ENCODE measurements at places on chromosomes 4 and X. TPM values are rescaled to one million over a fixed set of nuclear protein-coding genes. Genes with fewer than 3 reads are reported as not detected.

DNA sequence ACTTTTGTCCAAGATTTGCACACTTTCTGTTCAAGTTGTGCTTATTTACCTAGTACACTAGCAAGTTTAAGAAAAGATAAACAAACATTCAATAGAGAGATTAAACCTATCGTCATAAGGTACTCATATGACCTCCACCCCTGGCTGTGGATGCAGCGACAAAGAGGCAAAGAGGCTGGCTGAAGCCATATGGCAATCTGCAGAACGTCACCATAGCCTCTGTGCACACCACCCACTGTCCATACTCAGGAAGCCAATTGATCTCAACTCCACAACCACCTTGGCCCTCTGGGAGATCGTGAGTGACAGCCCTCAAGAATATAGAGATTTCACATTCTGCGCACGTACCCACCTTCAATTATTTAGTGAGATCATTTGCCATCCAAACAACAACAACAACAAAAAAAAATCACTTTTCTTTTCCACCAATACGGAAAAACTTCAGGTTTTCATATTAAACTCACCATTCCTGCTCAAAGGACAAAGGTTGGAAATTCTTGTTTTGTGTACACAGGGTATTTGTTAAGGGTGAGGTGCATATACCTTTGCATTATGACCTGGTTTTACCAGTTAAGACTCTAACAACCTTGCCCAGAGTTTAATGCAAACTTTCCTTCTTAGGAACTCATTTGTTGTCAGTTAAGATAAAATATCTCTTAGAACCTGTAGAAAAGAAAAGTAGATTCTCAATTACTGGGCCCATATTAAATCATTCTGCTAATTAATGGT lies 243.0 kb upstream of the FSTL5 start:
- no peak for DNase-seq

GRCh38 chrX:49754233-49754857 lies 58.6 kb upstream of the PAGE1 start:
- DNase-seq: peak; percentile 13

GRCh38 chrX:154649503-154650220 lies 3.7 kb downstream of the CTAG2 start:
- DNase-seq: no peak

- DNase-seq: no peak
These were observed 166.5 kb upstream of the SLIT2 start for GRCh38 chr4:20085156-20085555.

- no peak for DNase-seq
These were observed 2.1 kb upstream of the GPC4 start for GRCh38 chrX:133417364-133417763.

GRCh38 chr4:70564033-70564432 lies 28.0 kb upstream of the AMBN start:
- peak; percentile 33 for DNase-seq

GRCh38 chr4:39331191-39331590 lies 35.0 kb downstream of the RFC1 start:
- DNase-seq: no peak

- DNase-seq: no peak
These were observed 175.5 kb upstream of the MAGEB16 start for GRCh38 chrX:35622601-35623000.

- DNase-seq: peak; percentile 36
These were observed 35.3 kb downstream of the RBPJ start for GRCh38 chr4:26356081-26356501.

DNA sequence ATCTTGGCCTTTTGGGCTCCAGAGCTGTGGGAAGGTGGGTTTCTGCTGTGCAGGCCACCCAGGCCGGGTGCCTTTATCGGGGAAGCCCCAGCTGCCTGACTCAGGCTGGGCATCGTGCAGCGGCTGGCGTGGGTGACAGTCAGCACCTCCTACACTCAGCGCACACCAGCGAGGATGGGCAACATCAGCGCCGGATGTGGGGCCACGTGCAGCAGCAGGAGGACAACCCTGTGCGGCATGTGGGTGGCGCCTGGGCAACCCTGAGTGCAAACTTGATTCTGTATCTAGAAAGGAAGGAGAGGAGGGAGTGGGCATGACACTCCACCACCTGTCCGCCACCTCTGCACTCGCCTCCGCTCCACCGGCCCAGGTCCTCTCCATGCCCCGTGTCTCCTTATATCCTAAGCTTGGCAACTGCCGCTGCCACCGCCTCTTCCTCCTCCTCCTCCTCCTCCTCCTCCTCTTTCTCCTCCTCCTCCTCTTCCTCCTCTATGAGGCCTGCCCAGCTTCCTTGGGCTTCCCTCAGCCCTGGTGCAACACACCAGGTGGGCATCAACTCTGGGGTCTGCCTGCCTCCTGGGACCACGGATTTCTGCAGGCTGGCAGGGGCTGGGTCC lies 107.4 kb upstream of the AFAP1 start:
- no peak for DNase-seq

DNA sequence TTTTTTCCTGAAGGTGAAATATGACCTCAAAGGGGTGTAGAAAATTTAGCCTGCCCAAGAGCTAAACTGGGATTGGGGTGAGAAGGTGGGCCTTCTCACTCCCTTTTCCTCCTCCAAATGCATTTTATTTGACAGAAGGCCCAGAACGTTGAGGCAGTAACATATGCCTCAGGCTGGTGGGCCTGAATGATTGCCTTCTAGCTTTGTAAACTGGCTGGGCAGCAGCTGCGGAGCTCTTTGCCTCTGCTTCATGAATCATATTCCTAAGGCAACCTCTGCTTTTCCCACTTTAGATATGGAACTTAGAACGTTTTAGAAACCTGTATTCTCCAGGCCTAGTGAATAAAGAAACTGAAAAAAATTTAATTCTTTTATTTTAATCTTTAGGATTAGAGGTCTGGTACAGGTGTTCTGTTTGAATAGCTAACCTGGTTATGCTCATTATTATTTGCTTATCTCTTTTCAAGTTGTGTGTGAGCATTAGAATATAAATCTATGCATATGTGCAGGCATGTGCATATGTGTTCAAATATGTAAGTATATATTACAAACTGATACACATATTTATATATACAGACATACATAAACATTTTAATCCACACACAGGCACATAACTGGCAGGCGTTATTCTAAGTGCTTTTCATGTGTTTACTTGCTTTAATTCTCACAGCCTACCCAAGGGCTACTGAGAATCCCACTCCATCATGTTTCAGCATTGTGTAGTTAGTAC lies 11.5 kb downstream of the PRDM8 start:
- no peak for DNase-seq

DNA sequence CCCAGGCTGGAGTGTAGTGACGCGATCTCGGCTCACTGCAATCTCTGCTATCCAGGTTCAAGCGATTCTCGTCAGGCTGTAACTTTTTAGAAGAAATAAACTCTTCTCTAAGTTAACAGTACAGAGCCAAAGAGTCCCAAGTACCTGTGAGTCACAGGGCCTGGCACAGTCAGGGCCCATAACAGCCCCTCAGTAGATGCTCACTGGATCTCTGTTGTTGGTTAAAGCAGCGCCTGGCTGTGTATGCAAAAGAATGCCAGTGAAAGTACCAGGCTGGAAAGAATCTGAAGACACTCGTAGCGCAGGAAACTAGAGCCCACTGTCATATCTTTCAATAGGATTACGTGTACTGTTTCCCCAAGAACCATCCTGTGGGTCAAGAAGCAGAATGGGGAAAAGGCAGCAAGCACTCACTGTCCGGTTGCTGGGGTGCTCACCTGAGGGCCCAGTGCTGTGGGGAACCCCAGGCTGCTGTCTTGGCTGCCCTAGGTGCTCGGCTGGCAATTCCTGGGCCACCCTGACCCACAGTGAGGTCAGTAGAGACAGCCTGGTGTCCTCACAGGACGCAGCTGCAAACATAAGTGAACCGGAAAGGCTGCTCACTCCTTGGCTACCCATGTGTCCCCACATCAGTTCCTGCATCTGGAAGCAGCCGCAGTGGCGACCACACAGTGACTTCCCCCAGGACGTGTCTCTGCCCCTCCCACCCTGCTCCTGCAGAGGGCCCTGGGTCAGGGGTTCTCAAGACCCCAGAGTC lies 3.1 kb upstream of the SLBP start:
- no peak for DNase-seq

- no peak for DNase-seq
These were observed 6.8 kb upstream of the ANAPC4 start for GRCh38 chr4:25370242-25370641.

DNA sequence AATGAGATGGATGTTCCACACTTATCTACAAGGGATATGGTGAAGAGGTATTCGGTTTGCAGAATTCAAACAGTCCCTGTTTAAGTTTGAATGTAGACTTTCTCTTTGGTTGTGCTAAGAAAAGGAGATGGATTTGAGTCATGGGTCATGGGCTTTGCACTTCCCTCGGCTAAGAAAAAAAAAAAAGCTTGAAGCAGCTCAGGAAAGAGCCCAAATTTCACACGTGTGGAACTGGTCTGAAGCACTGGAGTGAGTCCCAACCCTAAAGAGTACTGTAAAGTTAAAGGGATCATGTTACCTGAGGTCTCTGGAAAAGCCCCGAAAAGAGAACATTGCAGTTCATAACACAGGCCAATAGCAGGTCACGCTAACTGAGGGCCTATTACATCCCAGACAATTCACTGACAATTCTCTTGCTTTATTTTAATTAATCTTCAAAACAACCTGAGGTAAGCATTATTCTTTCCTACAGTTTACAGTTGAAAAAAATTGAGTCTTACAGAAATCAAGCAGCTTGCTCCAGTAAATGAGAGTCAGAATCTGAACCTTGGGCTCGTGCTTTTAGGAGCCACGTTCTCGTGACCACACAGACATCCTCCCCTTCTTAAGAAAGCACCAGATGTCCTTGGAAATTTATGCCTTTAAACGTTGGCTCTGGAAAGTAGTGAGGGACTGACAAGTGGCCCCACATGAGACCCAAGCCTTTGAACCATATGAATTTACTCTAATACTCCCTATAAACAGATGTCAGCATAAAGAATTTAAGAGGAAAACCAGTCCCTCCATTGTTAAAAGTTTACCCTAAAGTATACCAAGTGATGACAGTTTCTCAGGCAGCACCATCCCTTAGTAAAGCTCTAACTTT lies 89.3 kb downstream of the MAD2L1 start:
- DNase-seq: no peak

DNA sequence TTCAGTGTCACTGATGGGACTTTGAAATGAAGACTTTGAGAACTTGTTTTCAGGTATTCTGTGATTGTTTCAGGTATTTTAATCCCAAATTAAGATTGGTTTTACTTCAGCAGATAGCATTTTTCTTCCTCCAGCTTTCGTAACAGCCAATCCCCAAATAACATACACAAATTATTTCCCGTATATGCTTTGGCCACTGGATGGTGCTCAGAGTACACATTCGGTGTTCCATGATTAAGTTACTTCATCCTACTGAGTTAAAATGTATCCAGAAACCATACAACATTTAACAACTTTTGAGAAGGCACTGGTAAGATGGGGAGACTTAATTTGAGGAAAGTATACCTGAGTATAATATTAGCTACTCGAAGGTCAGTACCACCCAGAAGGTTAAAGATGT lies 233.4 kb upstream of the FAM47A start:
- DNase-seq: peak; percentile 28

- peak; percentile 9 for DNase-seq
These were observed 527.7 kb downstream of the ANKRD50 start for GRCh38 chr4:124184792-124185191.

DNA sequence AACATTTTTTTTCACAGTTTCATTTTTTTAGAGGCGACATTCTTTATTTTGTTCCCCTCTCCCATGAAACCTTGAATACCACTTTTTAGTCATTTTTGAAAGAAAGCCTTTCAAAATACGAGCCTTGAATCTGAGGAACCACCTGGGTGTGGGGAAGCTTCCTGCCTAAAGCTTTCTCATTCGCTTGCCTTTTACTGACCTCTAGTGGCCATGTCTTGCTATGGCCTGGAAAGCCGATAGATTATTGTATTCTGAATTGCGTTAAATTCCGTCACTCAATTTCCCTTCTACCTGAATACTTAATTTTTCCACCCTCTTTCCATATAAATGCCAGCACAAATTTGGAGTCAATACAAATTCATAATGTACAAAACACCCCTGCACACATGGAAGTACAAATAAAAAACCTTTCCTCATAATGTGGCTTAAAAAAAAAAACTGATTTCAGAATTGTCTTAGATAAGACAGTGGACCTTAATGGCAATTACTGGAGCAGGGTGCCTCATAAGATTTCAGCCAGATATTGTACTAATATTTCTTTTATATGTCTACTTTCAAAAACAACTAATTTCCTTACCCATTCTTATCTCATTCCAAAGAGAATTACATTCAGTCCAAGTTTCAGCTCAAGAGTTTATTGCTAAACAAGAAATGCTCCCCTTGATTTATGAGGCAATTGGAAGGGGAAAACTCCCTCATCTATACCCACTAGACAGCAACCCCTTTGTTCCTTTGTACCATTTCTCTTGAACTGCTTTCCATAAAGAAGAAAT lies 217.9 kb downstream of the CENPC start:
- DNase-seq: peak; percentile 48

DNA sequence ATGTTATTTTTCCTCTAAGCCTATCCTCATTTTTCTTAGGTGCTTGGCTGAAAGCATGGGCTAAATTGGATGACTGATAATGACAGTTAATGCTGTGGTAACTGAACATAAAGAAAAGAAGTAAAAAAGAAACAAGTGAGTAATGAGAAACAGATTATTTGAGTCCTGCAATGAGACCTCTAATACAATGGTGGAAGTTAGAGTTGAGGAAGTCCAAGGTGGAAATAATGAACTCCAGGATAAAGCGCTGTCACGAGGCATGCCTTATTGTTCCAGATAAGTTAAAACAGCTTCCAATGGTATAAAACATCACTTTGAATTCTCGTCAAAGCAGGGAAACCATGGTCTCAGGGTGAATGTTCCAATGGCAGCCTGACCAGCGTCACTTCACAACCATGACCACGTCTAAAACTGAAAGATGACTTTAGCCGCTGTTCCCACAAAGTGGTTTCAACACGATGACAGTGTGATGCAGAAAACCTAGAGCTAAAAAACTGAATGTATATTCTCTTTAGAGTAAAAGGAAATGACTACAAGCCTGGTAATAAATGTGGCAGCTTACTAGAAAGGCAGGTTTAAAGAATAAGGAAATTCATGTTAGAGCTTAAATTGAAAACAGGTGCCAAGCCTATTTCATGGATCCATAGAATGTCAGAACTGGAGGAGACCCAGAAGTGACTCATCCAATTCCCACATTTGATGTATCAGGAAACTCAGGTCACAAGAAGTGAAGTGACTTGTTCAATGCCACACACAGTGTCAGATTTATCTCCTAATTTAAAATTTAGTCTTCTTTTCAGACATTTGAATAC lies 202.6 kb upstream of the GYPA start:
- no peak for DNase-seq

DNA sequence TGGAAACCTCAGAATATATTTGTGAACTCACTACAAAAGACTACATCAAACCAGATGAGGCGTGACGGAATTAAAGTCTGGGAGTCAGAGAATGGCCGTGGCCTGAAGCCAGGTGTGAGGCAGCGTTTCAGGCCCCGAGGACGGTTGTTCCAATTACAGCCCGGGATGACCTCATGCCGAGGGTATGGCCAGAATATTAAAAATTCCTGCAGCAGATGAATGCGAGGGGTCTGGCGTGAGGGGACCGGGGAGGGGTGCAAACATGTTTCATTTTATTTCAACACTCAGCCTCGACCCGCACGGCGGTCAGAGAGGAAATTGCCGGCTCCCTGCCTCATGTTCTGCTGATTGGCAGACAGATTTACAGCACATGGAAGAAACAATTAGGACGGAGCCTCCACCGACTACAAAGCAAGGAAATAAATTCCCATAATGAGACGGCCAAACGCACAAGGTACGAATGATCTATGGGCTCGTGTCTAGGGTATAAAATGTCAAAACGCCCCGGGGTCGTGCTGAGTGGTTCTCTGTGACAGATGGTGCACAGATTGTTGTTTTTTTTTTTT lies 289.7 kb downstream of the SHOX start:
- DNase-seq: no peak

The TMEM154 gene
- 8.3 TPM for total RNA-seq

The KIAA1210 gene
- total RNA-seq: not detected

The PAGE4 gene
- total RNA-seq: not detected

The CLGN gene
- total RNA-seq: 2.0 TPM
